ENCODE measurements at places on chromosomes 7 and 10.

DNA sequence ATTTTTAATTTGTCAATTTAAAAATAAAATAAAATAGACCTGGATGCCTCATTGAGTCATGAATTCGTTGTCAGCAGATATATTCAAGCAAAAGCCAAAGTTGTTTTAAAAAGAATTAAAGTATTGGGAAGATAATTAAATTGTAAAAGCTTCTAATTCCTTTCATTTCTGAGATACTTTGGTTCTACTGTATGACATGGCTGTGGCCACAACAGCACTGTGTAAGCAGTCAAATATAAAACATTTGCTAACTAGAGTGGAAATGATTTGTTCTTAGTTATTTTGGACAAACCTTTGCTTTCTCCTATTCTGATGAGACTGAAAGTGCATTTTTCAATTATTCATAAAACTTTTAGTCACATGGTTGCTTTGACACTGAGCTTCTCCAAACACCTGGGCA, 143.6 kb upstream of the FAM13C start:
- no peak for DNase-seq

GRCh38 chr10:14757394-14757793, 17.3 kb downstream of the FAM107B start:
- DNase-seq: no peak

- DNase-seq: no peak
These were observed 41.7 kb upstream of the UBE3C start for GRCh38 chr7:157097056-157097329.

GRCh38 chr7:143499743-143500348, 22.2 kb downstream of the TAS2R41 start:
- DNase-seq: no peak

- DNase-seq: no peak
These were observed 112.0 kb downstream of the EBF3 start for GRCh38 chr10:129851941-129852640.

- DNase-seq: no peak
These were observed 36.4 kb downstream of the OR13A1 start for GRCh38 chr10:45278860-45279498.

- DNase-seq: no peak
These were observed 5.1 kb downstream of the CYP3A4 start for GRCh38 chr7:99778880-99779279.

DNA sequence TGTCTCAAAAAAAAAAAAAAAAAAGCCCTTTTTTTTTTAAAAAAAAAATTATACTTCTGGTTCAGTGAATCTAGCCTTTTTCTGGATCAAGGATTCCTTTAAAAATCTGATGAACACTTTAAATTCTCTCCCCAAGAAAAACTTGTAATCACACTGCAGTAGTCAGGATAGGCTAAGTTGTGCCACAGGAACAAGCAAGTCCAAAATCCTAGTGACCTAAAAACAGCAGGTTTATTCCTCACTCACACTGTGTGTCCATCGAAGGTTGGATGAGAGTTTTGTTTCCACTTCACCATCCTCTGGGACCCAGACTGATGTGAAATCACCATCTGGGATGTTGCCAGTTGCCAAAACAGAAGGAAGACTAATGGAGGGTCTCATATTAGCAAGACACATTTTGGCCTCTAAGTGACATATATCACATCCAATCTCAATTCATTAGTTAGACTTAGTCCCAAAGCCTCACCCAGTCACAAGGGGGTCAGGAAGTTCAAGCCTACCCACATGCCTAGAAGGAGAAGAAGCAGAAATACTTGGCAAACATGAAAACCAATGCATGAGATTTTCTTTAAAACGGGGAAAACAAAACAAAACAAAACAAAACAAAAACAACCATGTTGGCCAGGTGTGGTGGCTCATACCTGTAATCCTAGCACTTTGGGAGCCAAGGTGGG, 32.7 kb downstream of the CYP17A1 start:
- DNase-seq: no peak

- DNase-seq: no peak
These were observed 80.3 kb upstream of the GNAI1 start for GRCh38 chr7:80054356-80054755.

DNA sequence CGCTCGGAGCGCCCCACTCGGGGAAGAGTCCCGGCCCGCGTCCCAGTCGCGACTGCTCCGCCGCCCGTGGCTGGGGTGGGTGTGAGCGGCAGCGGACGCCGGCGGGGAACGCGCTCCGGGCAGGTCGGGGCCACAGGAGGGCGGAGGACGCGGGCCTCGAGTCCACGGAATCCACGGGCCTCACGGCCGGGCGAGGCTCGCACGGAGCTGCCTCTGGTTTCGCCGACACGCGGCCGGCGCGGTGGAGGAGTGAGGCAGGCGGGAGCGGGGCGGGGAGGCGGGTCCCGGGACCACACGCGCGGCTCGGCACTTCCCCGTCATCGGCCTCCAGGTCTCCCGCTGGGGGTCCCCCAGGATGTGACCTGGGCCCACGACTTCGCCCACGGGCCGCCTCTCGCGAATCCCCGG, 533 bp upstream of the NKX6-2 start:
- no peak for DNase-seq

DNA sequence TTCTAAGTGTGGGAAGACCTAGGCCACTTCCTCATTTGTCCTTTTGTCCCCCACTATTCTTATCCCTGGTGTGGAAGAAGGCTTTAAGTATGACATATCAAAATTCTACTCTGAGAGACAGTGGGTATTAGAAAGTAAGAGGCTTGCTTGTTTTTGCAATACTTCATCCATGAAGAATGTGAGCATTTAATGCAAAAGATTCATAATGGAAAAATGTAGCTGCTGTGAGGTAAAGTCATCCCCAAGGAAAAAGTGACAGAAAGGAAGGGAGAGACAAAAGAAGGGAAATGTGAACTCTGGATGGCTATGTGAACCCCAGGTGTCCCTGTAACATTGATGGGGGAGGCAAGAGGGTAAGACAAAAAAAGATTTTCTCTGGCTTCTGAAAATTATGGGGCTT, 607.5 kb downstream of the SORCS1 start:
- DNase-seq: no peak

DNA sequence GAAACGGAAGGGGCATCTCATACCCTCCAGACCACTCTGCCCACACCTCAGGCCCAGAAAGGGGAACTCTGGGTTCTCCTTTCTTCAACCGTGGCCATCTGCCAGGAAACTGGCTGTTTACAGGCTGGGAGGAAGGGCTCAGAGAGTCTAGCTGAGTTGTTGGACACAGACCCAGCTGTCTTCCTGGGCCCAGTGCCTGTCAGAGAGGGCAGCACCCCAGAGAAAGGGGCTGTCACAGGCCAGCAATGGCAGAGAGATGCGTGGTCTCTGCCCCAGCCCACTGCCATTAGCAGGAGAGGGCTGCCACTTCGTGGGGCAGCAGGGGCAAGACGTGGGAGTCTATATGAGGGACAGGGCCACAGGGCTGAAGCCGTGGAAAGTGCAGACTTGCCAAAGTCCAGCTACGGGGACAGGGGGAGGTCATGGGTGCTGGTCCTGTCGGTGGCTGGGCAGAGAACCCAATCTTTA, 11.0 kb downstream of the GRID1 start:
- DNase-seq: no peak

- no peak for DNase-seq
These were observed 38.8 kb downstream of the CDHR3 start for GRCh38 chr7:106001886-106002285.

GRCh38 chr10:13873196-13873595, 286.4 kb downstream of the PRPF18 start:
- no peak for DNase-seq

DNA sequence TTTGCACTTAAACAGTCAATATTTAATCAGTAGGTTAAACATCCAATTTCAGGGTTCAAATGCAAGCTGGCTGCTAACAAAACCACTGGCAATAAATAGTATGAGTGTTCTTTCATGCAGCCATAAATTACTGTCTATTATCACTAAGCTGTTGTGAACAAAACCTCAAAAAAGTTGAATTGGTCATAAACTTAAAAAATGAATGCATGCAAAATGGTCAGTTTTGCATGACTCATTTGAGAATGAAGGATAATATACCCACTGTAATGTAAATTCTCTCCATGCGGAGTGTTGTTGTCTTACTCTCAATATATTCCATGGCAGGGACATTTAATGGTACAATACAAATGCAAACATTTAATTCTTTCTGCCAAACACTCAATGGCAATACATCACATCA, 226.4 kb downstream of the MAGI2 start:
- DNase-seq: no peak

DNA sequence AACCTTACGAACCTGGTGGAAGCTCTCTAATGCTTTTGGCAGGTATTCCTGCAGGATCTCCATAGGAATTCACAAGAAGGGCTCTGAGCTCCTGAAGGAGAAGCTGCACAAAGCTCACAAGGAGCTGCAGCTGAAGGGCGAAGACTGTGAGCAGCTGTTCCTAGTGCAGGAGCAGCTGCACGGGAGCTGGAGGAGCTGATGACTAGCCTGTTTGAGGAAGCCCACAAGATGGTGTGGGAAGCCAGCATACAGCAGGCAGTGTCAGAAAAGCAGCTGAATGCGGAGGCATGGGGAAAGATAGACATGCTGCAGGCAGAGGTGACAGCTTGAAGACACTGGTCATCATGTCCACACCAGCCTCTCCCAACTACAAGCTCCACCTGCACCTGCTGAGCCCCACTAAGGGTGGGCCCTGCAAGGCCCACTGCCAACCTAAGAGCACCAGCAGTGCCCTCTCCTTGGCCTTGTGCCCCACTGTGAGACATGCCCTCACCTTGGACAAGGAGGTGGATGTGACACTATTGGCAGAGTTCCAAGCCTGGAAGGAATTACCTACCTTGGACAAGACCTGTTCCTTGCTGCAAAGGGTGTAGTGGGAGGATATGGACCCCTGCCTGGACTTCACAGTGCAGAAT, 250.6 kb downstream of the BBS9 start:
- DNase-seq: no peak

DNA sequence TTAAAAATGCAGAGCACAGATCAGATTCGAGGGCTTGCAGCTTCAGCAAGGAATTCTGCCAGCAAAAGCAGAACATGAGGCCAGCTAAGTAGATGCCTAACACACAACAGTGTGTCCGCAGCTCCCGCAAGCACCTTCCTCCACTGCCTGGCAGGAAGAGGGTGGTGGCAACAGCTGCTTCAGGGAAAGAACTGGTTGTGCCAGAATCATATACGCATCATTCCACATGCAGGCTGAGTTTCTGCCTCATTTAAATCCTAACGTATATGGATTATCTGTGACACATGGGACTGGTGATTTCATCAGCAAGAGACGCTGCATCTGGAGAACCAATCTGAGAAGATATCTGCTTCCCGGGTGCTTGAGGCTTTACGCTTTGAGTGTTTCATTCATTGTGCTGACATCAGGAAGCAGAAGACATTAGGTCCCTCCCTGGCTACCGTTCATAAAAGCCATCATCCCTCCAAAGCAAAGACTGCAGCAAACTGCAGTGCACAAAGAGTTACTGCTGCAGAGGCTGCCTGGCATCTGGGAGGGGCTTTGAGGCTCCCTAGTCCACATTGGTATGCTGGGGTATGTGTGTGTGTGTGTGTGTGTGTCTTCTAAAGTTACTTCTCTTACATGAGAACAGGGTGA, 78.8 kb downstream of the FAM13C start:
- DNase-seq: no peak

DNA sequence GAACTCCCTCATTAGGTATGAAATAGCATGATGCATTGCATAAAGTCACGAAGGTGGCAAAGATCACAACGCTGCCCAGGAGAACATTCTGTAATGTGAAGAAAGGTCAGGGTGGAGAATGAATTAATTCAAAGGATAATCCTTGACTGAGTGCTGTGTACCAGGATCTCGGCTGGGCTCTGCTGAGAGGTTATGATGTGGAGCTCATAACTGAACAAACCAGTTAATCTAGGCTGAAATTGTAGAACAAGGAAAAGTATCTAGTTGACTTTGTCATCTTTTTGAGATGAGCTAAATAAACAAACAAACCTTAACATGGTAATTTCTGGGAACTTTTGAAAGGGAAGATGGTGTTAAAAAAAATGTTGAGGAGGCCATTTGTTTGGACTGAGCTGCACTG, 6.1 kb downstream of the MSMB start:
- no peak for DNase-seq

GRCh38 chr10:58868736-58869435, 307.6 kb upstream of the PHYHIPL start:
- no peak for DNase-seq

GRCh38 chr7:141511316-141511675, 39.9 kb upstream of the AGK start:
- no peak for DNase-seq

- no peak for DNase-seq
These were observed 96.3 kb upstream of the ZPBP start for GRCh38 chr7:50189371-50189770.

DNA sequence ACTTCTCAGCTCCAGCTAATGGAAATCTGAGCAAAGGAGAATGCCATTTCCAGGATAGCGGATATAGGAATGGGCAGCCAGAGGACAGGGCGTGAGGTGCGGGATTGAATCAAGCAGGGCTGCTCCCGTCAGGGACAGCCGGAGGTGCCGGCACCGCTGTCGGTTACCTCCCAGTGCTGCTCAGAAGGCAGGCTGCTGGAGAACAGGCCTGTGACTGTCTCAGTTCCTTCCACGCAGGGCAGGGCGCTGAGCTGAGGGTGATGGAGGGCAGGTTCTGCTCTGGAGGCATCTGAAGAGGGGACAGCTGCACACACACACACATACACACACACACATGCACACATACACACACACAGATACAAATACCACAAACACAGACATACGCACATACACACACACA, 111.1 kb downstream of the DOCK1 start:
- DNase-seq: no peak

- no peak for DNase-seq
These were observed 6.2 kb downstream of the BZW2 start for GRCh38 chr7:16652240-16652583.

DNA sequence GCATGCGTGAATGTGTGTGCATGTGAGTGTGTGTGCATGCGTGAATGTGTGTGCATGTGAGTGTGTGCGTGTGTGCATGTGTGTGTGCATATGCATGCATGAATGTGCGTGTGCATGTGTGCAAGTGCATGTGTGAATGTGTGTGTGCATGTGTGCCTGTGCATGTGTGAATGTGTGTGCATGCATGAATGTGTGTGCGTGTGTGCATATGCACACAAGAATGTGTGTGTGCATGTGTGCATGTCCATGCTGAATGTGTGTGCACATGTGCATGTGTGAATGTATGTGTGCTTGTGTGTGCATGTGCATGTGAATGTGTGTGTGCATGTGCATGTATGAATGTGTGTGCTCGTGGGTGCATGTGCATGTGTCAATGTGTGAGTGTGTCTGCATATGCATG, 42.1 kb upstream of the NUB1 start:
- no peak for DNase-seq

DNA sequence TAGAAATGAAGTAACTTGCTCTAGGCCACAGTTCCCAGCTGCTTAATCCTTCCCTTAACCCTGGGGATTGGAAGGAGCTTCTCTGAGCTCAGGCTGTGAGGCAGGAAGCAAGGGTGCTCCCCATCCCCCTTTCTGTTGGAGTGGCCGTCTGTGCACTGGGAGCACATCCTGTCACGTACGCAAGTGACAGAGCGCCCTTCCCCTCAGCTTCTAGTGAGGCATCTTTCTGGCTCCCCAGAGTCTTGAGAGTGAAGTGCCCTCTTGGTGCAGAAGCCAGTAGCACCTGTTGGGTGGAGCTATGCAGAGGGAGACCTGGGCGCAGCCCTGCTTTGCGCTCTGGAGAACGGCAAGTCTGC, 47.8 kb downstream of the SHH start:
- no peak for DNase-seq

- DNase-seq: no peak
These were observed 147.6 kb downstream of the ARID5B start for GRCh38 chr10:62048919-62049623.

- no peak for DNase-seq
These were observed 641.1 kb downstream of the PCDH15 start for GRCh38 chr10:54159924-54160323.

GRCh38 chr10:86261470-86261869, 105.1 kb downstream of the GRID1 start:
- DNase-seq: no peak
